ENCODE measurements at places on chromosomes 16 and 17.

GRCh38 chr16:67780847-67781564 lies 25.4 kb downstream of the RANBP10 start:
- DNase-seq, result no peak

DNA sequence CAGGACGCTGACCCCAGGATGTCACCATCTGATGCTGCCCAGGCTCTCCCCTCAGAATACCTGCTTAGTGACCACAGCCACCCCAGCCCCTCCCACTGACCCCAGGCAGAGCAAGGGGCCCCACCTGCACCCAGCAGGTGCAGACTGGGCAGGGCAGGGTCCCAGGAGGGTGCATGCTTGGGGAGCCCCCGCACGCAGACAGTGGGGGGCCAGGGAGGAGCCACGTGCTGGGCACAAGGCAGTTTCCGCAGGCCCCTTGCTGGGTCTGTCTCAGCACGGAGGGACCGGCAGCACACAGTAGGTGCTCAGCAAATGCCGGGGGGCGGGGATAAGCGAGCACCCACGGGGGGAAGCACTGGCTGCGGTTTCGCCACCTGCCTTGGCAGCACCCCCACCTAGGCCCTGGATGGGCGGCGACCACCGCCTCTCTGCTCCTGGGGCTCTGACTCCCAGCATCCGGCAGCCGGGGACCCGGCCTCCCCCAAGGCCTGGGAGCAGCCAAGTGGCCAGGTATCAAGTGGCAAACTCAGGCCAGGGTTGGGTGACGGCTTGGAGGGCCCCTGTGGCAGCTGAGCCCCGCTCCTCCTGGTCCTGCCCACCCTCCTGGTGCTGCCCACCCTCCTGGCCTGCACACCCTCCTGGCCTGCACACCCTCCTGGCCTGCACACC lies 18.7 kb upstream of the SSTR5 start:
- DNase-seq, result no peak

- no peak for DNase-seq
These were observed 44.0 kb downstream of the CCDC182 start for GRCh38 chr17:57701124-57701523.

DNA sequence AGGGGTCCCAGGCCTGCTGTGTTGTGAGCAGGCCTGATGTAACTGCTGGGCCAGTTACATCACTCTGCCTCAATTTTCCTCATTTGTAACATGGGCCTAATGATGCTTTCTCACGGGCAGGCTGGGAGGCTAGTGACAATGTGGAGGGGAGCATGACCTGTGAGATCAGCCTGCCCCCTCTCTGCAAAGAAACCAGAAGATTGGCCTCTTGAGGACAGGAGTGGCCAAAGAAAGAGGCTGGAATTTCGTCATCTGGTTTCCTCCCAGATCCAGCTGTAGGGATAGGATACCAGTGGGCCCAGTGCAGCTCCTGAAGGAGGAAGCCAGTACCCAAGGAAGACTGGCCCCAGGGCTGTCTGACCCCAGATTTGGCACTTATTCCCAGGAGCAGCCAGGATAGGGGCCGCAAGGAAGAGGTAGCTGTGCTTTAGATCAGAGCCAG lies 615 bp upstream of the SREBF1 start:
- DNase-seq, result no peak

DNA sequence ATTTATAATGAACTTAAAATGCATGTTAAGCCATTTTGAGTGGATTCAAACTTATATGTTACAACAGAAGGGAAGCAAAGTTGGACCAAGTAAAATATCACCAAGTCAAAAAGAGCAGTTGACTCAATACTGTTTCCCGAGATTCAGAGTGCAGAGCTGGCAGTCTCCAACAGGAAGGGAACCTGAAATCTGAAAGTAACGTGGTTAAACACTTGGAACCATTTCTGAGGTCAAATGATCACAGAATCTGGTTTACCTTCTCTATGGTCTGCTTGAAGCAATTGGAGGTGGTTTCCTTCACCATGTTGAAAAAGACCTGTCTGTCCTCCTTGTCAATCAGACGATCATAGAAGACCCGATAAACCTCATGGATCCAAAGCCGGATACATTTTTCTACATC lies 86.5 kb downstream of the LYRM1 start:
- DNase-seq, result no peak

DNA sequence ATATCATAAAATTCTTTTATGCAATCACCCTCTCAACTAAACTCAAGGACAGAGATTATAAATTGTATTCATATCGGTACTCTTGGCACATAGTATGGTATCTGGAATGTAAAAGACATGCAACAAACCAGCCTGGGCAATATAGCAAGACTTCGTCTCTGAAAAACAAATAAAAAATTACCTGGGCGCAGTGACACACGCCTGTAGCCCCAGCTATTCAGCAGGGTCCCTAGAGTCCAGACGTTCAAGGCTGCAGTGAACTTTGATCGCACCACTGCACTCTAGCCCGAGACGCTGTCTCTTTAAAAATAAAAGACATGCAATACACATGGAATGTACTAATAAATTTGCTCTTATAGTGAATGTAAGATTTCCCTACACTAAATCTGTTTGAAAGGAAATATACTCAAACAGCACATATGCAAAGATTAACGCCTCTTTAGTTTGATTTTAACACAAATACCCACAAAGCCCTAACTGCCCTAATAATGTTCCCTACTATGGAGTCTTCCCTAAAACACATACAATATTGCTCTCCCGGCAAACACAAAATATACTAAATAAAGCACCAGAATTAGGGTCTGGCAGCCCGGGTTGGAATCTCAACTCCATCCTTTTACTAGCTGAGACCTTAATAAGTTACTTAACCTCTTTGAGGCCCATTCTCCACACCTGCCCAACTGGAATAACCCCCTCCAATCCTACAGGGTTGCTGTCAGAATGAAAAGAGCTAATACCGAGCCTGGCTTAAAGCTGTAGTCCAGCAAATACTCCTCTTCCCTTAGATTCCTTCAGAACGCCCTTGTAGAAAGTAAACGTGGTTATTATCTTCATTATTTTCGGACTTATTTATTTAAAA lies 1.2 kb downstream of the ABCA5 start:
- no peak for DNase-seq

GRCh38 chr16:84505249-84506187 lies 1.1 kb upstream of the MEAK7 start:
- DNase-seq, result no peak

GRCh38 chr17:49292901-49293300 lies 62.3 kb upstream of the PHOSPHO1 start:
- no peak for DNase-seq

DNA sequence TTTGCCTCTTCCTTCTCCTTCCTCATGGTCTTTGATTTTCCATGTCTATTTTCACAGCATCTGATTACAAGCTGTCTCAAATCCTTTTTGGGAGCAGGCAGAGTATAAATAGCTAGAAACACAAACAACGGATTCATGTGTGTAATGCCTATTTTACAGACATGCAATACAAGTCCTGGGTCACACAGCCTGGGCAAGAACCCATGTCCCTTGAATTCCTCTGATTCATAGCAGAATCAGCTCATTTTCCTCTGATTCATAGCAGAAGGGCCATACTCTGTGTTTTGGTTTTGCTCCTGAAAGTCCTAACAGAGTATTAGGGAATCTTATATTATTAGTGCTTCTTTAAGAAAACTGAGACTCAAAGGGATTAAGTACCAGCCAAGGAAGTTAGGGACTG lies 71.3 kb downstream of the IRX5 start:
- no peak for DNase-seq

DNA sequence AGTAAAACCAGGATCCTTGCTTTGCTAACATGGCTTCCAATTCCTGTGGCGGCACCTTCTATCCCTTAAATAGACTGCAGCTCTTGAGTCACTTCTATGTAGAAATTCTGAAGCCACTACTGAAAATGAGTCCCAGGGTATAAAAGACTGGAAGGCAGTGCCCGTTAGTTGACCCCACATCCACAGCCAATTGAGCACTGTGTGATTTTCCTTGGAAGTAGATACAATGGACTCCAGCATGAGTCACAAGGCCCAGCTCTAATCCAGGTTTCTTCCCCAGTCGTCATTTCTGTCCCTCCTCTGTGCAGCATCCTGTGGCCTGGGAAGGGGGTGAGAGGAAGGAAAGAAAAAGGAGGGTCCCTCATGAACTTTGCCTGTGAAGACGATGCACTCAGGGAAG lies 69.5 kb downstream of the HLF start:
- no peak for DNase-seq

GRCh38 chr17:56113486-56113885 lies 39.8 kb upstream of the ANKFN1 start:
- no peak for DNase-seq

DNA sequence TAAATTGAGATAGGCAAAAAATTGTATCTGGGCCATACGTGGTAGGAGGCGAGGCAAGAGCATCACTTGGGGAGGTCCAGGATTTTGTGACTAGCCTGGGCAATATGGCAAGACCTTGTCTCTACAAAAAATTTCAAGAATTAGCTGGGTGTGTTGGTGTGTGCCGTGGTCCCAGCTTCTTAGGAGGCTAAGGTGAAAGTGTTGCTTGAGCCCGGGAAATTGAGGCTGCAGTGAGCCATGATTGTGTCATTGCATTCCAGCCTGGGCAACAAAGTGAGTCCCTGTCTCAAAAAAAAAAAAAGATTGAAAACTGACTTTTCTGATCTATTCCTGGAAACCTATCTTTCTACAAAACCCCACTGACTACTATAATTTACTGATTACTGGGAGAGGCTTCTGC lies 26.7 kb downstream of the CDK12 start:
- DNase-seq, result no peak

- DNase-seq, result no peak
These were observed 26.2 kb upstream of the ADORA2B start for GRCh38 chr17:15918661-15919259.

DNA sequence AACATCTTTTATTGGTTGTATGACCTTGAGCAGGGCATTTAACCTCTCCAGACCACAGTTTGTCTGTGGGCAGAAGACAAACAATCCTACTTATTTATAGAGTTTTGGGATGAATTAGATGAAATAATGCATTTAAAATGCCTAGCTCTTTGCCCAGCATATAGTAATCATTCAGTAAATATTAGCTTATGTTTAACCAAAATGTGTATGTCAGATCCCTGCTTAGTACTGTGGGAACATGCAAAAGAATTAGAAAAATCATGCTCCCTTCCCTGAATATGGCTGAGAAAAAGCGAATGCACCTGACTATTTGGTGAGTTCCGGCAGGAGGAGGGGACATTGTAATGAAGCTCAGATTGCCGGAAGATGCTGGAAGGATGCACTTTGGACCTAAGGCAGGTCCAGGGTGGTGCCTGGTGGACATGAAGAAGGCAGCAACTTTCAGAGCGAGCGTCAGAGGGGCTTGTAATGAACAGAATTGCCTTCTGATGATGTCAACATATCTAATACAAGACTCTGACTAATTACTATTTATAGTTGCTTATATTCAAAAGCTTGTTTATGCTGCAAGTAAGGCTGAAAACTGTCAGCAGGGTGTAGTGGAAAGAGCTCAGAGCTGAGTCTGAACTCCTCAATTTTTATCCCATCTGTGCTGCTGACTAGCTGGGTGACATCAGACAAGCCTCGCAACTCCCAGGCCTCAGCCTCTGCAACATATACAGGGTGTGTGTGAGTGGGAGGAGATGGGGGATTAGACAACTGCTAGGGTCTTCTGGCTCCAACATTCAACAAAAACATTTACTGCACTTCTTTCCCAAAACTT lies 221.2 kb downstream of the PRKCA start:
- no peak for DNase-seq

GRCh38 chr16:88534638-88535190 lies 35.5 kb upstream of the ZC3H18 start:
- no peak for DNase-seq

DNA sequence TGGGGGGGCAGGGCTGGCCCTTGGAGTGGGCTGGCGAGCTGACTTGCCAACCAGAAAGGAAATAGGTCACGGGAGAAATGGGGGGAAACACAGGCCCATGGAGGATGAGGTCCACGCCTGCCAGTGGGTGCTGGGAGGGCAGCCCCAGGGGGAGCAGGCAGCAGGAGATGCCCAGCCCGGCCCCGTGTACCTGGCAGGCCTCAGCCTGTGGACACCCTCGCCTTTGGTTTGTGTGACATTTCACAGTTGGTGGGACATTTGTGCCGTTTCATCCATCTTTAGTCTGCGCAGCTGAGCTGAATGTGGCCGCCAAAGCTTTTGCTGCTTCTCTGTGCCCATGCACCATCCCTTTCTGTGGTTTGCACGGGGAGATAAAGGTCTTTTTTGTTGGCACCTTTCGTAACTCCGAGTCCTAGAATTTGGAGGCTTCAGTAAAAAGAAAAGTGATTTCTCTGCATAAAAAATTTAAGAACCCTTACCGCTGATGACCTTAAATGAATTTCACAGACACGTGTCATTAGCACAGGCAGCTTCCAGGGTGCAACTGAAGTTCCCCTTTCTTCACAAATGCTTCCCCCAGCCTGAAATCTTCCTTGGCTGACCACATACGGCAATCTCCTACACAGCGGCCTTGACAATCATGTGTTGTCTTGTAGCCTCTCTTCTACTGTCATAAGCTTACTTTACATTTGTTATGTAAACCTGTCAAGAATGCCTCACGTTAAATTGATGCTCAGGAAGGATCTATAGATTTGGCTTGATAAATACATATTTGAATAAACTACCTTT lies 193.6 kb downstream of the RPTOR start:
- no peak for DNase-seq

DNA sequence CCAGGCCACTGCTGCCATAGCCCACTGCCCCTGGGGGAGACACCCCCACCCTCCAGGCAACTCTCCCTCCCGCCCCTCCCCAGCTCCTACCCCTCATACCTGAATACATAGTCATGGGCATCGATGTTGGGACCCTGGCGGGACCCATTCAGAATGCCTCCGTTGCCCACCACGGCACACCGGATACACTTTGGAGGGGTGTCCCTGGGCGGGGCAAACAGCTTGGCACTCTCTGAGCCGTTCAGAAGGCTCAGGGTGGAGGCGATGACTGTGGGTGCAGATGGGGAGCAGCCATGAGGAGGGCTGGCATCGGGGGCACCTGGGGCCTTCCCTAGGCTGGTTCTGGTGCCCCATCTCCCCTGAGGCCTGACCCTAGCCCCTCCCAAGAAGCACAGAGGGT lies 12.6 kb downstream of the ST6GALNAC2 start:
- DNase-seq, result no peak

GRCh38 chr17:61160789-61161445 lies 238.7 kb upstream of the TBX2 start:
- DNase-seq, result no peak

GRCh38 chr16:89974870-89975269 lies 26.3 kb downstream of the DEF8 start:
- DNase-seq, result no peak
